ENCODE measurements at places on chromosomes 12 and 14. TPM values are rescaled to one million over a fixed set of nuclear protein-coding genes. Genes with fewer than 3 reads are reported as not detected.

DNA sequence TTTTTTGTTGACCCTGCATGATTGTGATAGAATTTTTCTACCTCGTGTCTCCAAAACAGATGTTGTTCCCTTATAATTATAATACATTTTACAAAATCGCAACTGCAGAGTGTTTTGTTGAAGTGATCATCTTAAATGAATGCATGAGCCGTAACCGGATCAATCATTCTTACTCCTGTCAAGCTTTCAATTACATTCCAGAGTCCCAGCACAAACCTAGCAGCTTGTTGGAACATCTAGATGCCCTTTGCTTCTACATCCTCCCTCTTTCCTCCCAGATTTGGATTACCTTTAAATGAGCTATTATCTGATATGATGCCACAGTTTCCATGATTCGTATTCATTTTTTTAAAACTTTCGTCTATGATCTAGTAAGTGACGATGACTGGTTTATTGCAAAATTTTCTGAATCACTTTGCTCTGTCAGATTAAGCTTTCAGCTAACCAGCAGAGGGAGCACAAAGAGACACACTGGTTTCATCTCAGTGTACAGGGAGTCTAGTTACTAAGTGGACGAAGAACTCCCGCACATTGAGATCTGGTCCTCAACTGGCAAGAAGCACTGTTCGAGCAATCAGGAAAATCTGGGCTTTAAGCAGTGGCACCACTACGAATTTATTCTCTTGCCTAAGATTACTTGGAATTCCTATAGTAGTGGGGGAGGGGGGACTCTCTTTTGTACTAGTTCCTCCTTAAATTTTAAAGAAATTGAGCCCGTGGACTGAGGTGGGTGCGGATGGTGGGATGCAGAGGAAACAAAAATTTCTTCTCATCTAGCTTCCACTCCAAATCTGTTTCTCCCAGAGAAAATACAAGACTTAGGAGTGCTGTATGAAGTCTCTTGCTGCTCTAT, 40.9 kb downstream of the TSHR start:
- H3K4me3 ChIP-seq: peak overlapping the region; percentile 33
- H3K36me3 ChIP-seq: no peaks in the 10 kb centered on the region
- peak; percentile 88 for DNase-seq

DNA sequence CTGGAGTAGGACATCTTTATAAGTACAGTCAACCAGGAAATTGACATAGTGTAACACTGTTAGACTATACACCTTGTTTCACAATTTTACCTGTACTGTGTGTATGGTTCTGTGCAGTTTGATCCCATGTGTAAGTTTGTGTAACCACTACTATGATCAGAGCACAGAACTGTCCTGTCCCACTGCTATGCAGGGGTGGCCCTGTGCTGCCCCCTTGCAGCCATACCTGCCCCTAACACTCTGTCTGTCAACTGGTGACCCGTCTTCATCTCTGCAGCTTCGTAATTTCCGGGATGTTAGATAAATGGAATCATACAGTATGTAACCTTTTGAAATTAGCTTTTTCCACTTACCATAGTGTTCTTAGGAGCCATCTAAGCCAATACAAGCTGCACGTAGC, 58.7 kb upstream of the RD3L start:
- no peak overlapping the region for H3K27ac ChIP-seq
- H3K27me3 ChIP-seq: peaks cover 5% of the 10 kb centered on the region
- no peak for DNase-seq
- no peak overlapping the region for H3K4me3 ChIP-seq

The CCDC184 gene
- total RNA-seq: 0.71 TPM

- peaks cover 5% of the 10 kb centered on the region for H3K36me3 ChIP-seq
- peak; percentile 97 for DNase-seq
- peak overlapping the region; percentile 96 for H3K4me3 ChIP-seq
Measured at GRCh38 chr12:115354007-115354890, 670.3 kb upstream of the TBX3 start.

DNA sequence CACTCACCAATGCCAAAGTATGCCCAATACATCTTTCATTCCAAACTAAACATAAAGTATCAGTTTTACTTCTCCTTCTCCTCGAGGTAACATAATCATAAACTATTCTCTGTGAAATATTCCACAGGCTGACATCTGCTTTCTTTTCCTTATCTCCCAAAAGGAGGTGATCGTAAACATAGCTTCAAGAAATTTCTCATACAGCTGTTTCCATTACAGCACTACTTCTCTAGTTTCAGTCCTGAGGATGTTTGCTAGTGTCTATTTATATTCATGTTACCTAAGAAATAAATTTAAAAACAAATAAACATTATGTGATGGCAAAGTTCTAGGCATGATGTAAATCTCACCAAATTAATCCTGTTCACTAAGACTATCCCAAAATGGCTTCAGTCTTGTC, 90.1 kb upstream of the CPSF6 start:
- H3K4me1 ChIP-seq: peaks cover 12% of the 10 kb centered on the region
- H3K4me3 ChIP-seq: no peak overlapping the region
- no peak overlapping the region for H3K27ac ChIP-seq

DNA sequence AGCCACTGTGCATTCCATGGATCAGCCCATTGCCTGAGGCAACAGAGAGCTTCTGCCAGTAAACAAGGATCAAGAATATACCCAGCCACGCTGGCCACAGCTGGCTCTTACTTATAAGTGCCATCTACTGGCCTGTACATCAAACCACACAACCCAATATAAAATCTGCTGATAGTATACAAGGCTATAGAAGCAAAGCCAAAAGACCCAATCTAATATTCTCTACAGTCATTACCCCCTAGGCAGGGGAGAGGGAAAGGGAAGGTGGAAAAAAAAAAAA, 4.4 kb upstream of the FAM186B start:
- DNase-seq: peak; percentile 73
- H3K36me3 ChIP-seq: no peaks in the 10 kb centered on the region
- peaks cover 14% of the 10 kb centered on the region for H3K4me1 ChIP-seq
- H3K27me3 ChIP-seq: peaks cover 6% of the 10 kb centered on the region
- H3K27ac ChIP-seq: no peak overlapping the region

DNA sequence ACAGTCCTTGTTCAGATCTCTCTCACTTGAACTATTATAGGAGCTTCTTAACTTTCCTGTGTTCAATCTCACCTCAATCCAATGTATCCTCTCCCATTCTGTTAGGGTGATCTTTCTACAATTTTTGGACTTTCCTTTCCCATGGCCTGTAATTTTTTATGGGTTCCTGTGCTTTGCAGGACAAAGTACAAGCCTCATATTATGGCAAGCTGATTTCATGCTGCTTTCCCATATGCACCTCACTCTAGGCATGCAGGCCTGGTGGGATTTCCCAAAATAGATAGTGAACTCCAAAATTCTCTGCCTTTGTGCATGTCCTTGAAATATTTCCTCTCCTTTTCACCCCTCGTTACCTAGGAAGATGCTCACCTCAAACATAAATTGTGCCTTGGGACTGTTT, 499.4 kb downstream of the NAV3 start:
- no peak for DNase-seq
- H3K27me3 ChIP-seq: no peaks in the 10 kb centered on the region
- H3K27ac ChIP-seq: no peak overlapping the region
- no peaks in the 10 kb centered on the region for H3K36me3 ChIP-seq
- H3K4me1 ChIP-seq: no peaks in the 10 kb centered on the region
- no peak overlapping the region for H3K4me3 ChIP-seq

The STON2 gene
- total RNA-seq: not detected

The MANSC4 gene
- not detected for total RNA-seq

GRCh38 chr12:114799574-114800487, 115.9 kb upstream of the TBX3 start:
- H3K4me3 ChIP-seq: no peak overlapping the region
- peaks cover 1% of the 10 kb centered on the region for H3K27me3 ChIP-seq
- peak overlapping the region; percentile 81 for H3K27ac ChIP-seq
- peak; percentile 26 for DNase-seq
- H3K4me1 ChIP-seq: peaks cover 27% of the 10 kb centered on the region

DNA sequence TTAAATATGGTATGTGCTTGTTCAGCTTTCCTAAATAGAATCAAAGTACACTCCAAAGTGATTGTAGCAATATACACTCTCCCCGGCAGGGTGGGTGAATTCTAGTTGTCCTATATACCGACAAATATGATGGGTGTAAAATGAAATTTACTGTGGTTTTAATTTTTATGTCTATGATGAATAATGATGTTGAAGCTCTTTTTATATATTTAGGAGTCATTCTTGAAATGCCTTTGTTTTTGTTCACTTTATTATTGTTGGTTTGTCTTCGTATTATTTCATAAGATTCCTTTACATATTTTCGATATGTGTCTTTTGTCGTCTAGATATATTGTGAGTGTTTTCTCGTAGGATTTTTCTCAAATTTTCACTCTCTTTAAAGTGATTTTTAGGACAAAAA, 105.7 kb downstream of the PDE3A start:
- DNase-seq: no peak
- H3K27ac ChIP-seq: no peak overlapping the region
- H3K4me3 ChIP-seq: no peak overlapping the region
- H3K4me1 ChIP-seq: peaks cover 20% of the 10 kb centered on the region
- peaks cover 1% of the 10 kb centered on the region for H3K27me3 ChIP-seq
- peaks cover 12% of the 10 kb centered on the region for H3K36me3 ChIP-seq

DNA sequence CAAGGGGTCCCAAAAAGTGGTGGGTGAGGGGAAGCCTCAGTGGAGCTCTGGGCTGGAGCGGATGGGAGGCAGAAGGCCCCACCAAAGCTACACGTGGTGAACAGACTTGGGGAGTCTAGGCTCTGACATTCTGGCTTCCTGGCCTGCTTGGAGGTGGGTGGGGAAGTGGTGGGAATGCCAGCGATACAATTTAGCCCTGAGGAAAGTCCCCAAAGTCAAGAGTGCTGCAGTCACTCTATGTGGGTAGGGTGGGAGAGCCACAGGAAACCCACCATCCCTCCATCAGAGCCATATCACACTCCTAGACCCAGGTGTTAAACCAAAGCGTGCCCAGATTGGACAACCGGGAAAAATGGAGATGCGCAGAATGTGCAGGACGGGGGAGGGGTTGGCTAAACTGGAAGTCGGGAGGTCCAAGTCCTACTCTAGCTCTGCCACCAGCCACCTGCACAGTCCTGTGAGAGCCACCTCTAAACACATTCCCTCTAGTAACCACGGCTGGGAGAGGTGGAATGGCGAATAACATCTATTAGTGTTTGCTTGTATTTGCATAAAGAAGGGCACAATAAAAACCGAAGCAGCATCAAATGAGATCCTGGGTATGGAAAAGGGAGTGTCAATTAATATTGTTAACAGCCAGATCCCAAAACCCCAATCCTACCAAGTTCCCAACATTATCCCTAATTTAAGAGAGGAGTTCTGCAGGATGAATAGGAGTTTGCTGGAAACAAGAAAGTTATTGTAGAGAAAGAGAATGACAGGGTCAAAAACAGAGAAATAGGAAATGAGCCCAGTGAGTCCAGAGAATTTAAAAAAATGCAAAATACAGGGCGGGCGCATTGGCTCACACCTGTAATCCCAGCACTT, 14.0 kb upstream of the CD9 start:
- no peak overlapping the region for H3K4me3 ChIP-seq
- H3K27me3 ChIP-seq: peaks cover 2% of the 10 kb centered on the region
- no peaks in the 10 kb centered on the region for H3K36me3 ChIP-seq
- no peaks in the 10 kb centered on the region for H3K4me1 ChIP-seq

DNA sequence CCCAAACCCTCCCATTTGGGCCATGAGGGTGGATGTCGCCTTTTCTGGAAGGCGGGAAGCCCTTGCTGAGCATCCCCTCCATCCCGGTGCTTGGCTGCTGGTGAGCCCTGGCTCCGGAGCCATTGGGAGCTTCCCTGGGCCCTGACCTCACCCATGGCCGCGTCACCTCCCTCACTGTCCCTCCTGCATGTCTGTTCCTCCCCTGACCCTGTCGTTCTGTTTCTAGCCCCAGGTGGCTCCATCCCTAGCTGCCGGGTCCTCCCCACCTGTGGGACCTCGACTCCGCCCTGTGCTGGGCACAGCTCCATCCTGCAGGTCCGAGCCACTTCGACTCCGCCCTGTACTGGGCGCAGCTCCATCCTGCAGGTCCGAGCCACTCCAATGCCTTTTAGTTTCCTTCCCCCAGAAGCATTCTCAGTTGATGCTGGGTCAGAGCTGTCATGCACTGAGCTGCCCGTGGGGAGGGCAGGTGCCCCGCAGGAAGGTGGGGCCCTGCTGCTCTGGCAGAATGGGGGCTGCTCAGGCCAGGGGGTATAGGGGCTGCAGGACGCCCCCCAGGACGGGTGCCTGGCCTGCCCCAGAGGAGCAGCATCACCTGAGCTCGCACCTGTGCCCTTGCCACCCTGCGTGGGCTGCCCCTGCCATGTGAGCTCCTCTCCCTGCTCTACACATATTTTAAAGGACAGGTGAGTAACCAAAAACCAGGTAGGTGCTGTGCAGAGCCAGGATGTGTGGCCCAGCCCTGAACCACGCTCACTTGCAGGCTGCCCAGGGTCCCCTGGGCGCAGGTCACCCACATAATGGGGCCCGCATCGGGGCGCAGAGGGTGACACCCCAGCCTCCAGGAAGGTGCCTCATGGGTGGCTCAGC, 19.0 kb downstream of the NOC4L start:
- DNase-seq: no peak
- no peaks in the 10 kb centered on the region for H3K4me1 ChIP-seq
- no peak overlapping the region for H3K4me3 ChIP-seq
- no peaks in the 10 kb centered on the region for H3K36me3 ChIP-seq
- no peaks in the 10 kb centered on the region for H3K27me3 ChIP-seq

GRCh38 chr12:129127211-129127610, 273.9 kb downstream of the GLT1D1 start:
- no peak for DNase-seq
- no peaks in the 10 kb centered on the region for H3K4me1 ChIP-seq
- H3K27ac ChIP-seq: no peak overlapping the region

DNA sequence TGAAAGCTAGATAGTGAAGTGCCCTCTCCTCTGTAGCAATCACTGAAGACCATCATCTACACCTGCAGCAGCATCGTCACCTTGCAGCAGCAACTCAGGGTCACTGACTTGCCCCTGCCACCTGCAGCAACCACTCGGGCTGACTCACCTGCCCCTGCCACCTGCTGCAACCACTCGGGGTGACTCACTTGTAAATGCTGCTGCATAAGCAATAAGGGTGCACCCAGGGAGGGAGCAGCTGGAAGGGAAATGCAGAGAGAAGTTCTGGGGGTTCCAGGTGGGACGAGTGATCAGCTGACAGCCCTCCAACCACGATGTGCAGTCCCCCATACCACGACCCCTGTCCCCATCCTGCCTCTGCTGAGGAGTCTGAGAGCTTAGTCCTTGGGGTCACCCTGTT, 357.1 kb upstream of the SFSWAP start:
- no peak overlapping the region for H3K4me3 ChIP-seq
- no peak for DNase-seq
- H3K36me3 ChIP-seq: peaks cover 18% of the 10 kb centered on the region
- peaks cover 6% of the 10 kb centered on the region for H3K27me3 ChIP-seq
- no peaks in the 10 kb centered on the region for H3K4me1 ChIP-seq

GRCh38 chr12:95124106-95124505, 50.7 kb upstream of the NR2C1 start:
- no peak overlapping the region for H3K4me3 ChIP-seq
- peaks cover 6% of the 10 kb centered on the region for H3K4me1 ChIP-seq
- DNase-seq: no peak
- H3K27me3 ChIP-seq: peaks cover 2% of the 10 kb centered on the region
- peaks cover 5% of the 10 kb centered on the region for H3K36me3 ChIP-seq

GRCh38 chr12:56836317-56836716, 73.2 kb downstream of the HSD17B6 start:
- H3K27ac ChIP-seq: peak overlapping the region; percentile 73
- H3K4me3 ChIP-seq: peak overlapping the region; percentile 81
- peak; percentile 70 for DNase-seq
- peaks cover 4% of the 10 kb centered on the region for H3K27me3 ChIP-seq

The SLC6A15 gene
- total RNA-seq: not detected

- peaks cover 22% of the 10 kb centered on the region for H3K36me3 ChIP-seq
- peaks cover 60% of the 10 kb centered on the region for H3K4me1 ChIP-seq
- H3K27me3 ChIP-seq: peaks cover 2% of the 10 kb centered on the region
- H3K27ac ChIP-seq: peak overlapping the region; percentile 94
- peak; percentile 74 for DNase-seq
Measured at GRCh38 chr14:92644171-92644969, 104.1 kb downstream of the LGMN start.

Measured in HFFc6 (cell line).